ENCODE measurements at places on chromosomes 1 and 21.

DNA sequence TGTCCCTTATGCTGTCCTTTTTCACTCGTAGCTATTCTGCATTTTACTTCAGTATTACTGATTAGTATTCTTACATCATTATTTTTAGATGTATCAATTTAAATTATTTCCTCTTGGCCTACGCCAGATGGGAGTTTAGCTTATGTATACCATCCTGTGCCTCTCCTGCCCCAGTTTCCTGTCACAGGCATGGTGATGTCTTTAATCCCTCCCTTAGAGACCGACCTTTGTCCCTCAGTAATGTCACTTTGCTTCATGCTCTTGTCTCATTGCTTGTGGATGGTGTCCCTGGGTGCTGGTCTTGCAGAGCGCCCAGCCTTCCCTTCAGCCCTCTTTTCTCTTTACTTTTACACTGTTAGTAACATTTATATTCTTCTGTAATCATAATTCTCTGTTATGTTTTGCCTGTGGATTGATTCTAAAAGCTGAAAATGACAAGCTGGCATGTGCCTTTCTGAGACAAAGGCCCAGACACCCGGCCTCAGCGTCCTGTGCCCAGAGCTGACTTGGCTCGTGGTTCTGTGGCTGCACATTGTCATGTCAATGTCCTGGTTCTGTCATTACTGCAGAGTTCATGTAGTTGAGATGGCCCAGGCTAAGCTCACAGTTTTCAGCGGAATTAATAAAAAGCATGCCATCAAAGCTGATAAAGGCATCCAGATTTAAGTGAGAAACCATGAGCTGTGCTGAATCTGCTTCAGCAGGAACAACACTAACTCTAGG lies 100.7 kb downstream of the MTR start:
- no peak for DNase-seq

DNA sequence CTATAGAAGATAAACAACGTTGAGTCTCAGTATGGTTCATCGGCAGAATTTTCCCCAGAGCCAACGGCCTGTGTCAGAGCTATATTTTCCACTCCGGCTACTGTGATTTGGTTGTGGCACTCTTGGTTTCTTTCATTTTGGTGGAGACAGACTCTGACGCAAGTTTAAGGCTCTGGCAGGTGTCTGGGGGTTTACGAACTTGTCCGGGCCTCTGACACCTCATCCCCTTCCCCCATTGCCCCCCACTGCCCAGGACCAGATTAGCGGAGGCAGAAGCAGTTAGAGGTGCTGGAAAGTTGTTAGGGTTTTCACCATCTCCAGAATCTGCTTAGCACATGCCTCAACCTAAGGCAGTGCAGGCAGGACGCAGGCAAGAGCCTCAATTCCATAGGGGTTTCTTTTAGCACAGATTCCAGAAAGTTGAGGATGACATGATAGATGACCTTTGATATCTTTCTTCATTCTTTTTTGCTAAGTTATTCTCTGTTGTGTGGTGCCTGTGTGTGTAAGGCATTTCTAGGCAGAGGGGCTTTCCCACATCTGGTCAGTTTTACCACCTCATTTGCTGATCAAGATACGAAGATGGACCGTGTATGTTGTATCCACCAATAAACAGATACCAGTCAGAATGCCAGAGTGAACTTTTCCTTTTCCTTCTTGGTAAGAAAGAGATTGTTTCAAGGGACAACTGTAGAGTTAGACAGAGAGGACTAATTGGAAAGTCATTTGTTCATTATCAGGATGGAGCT lies 18.4 kb upstream of the IL10 start:
- DNase-seq, result no peak

DNA sequence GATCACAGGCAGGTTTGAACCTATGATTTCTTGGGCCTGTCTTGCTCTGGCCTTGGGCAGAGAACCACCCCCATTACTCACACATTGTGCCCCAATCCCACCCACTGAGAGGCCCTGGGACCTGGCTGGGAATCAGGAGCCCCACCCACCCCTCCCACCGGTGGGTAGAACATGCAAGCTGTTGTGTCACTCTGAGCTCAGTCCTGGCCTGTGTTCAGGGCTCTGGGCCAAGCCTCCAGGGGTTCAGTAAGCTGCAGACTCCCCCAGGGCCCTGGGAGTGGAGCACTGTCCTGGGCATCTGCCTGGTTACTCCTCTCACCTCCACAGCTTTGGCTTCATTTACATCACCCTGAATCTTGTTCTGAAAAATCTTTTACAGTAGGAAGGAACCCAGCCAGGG lies 270.5 kb downstream of the RRAGC start:
- no peak for DNase-seq

DNA sequence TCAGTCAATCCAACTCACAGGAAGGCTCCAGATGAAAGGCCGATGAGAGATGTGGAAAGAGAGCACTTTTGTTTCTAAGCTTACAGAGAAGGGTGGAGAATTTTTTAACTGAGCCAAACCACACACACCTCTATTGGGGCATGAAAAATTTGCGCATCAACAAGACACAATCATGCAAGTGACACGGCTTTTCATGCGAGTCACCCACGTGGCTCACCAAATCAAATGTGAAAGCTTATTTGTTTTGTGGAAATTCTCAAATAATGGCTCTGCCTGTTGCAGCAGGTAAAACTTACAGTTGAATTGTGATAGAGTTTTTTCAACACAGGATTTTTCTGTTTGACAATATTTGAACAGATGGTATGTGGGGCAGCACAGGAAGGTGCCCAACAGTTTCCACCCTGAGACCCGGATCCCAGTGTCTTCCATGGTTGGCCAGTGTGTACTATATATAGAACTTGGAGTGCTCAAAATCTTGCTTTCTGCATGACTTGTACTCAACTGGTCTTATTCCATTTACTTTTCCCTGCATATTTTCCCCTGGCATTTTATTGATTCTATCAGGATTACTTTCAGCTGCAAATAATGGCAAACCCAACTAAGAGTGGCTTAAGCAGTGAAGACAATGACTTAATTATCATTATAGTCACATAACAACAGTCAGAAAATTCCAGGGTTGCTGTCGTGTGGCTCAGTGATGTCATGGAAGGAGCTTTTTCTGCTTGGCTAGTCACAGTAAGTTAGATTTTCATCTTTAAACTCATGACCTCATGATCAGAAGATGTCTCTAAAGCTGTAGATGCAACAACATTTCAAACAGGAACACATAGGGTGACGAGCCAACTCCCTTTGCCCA lies 90.6 kb upstream of the SIM2 start:
- no peak for DNase-seq

DNA sequence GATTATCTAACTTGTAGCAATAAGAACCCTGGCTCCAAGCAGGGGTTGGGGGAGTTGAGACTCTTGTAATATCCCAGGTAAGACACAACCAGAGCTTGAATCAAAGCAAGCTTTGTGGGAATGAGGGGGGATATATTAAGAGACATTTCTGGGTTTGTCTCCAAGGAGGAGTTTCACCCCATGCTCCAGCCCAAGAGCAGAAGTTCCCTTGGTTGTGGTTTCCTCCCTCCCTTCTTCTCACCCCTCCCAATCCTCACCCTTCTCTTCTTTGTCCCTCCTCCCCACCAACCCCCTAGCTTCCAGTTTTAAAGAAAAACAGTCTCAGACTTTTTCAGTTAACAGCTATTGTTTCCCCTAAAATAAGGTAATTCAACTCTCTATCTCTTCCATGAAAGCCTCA lies 11.9 kb downstream of the TRAF3IP3 start:
- DNase-seq, result peak; percentile 22
